Activated CD4-positive, alpha-beta T cell treated with anti-CD3 and anti-CD28 coated beads, Interleukin-2, amount 50 U/mL, for 16 hours (primary cell): ENCODE measurements at places on chromosomes 11 and 22.

- DNase-seq = peak; percentile 30
Measured at GRCh38 chr11:32297611-32298011, 137.7 kb downstream of the WT1 start.

GRCh38 chr22:29917052-29917902 is 34.3 kb downstream of the MTMR3 start:
- no peak for DNase-seq

DNA sequence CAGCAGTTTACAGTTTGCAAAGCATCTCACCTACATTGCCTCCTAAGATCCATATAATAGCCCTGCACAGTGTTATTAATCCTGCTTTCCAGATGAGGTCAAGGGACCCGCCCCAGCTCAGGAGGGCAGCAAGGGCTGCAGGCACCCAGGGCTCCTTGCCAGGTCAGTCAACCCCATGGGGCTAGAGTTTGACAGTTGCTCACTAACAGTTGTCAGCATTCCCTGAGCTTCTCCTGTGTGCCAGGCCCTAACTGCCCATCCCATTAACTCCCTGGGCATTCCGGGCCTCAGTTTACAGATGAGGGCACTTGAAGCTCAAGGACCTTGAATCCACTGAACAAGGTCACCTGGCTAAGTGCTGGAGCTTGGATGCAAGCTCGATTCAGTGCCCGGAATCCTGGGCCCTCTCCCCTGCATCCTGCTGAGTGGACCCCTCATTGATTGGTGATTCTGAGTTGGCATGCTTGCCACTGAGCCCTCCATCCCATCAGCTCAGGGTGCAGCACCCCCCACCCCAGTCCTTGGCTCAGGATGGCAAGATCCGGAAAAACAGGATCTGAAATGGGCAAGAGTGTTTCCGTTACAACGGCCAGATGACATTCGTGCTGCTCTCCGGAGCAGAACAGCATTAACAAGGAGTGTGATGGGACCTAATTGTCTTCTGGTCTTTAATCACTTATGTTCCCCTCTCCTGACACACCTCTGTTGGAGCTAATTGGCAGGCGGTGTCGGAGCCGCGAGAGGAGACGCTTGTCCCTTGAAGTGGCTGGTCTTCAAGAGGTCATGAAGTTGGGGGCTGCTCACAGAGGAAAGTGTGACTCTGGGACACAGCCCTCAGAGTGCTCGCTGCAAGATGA is 87.4 kb upstream of the SHISAL1 start:
- no peak for DNase-seq

DNA sequence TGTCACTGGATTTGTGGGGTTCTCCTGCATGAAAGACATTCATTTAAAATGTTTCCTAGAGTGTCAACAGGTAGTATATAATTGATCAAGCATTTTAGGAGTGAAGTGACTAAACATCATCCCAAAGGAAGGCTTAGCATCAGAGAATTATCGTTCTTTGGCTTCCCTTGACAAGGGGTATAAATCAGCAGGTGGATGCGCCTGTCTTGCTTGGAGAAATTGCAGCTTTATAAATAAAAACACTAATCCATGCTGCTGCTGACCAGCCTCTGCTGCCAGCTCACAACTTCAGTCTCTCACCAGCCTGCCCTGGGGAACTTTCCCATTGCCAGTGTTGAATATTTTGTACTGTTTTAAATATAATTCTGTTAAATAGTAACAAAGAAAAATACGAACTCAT is 1184.7 kb upstream of the TENM4 start:
- no peak for DNase-seq

DNA sequence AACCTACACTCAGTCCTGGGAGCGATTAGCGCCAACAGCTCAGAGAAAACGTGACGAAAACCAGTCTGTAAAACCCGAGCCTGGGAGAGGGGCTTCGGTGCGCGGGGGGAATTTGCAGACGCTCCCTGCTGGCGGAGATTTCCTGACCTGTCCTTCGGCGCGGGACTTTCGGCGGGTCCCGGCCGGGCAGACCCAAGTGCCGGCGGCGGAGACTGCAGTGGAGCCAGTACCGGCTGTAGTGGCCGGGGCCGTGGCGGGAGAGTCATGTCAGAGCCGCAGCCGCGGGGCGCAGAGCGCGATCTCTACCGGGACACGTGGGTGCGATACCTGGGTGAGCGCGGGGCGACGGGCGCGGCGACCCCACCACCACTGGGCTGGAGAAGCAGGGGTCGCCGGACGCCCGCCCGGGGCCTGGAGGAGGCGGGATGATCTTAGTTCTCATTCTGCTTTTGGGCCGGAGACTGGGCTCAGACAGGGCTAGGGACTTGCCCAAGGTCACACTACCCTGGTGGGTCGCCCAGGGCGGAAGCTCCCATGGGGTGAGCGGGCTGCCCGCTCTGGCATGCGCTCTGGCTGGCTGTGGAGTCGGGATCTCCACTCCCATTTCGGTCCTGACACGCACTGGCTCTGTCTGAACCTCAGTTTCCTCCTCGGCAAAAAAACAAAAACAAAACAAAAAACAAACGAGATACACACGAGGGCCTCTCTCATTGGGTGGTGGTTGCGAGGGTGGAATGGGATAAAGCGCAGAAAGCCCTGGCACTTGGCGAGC is at the start of gene MTFP1:
Gene MTFP1 (plus strand): TSS at position 153 of the 772 bp plus-strand sequence. CDS start 112 bp downstream, at position 265.
- DNase-seq = peak; percentile 57

DNA sequence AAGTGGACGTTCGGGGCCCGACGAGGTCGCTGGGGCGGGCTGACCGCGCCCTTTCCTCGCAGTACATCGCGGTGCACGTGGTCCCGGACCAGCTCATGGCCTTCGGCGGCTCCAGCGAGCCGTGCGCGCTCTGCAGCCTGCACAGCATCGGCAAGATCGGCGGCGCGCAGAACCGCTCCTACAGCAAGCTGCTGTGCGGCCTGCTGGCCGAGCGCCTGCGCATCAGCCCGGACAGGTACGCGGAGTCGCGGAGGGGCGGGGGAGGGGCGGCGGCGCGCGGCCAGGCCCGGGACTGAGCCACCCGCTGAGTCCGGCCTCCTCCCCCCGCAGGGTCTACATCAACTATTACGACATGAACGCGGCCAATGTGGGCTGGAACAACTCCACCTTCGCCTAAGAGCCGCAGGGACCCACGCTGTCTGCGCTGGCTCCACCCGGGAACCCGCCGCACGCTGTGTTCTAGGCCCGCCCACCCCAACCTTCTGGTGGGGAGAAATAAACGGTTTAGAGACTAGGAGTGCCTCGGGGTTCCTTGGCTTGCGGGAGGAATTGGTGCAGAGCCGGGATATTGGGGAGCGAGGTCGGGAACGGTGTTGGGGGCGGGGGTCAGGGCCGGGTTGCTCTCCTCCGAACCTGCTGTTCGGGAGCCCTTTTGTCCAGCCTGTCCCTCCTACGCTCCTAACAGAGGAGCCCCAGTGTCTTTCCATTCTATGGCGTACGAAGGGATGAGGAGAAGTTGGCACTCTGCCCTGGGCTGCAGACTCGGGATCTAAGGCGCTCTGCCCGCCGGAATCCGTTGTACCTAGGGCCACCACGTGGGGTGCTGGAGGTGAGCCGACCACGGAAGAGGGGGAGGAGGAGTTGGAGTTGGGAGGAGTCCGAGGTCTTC is 771 bp downstream of the MIF start:
- DNase-seq = peak; percentile 86

GRCh38 chr11:2669634-2670469 is 29.9 kb downstream of the KCNQ1OT1 start:
- no peak for DNase-seq

- peak; percentile 57 for DNase-seq
Measured at GRCh38 chr11:96256215-96257011, 86.6 kb downstream of the MAML2 start.

DNA sequence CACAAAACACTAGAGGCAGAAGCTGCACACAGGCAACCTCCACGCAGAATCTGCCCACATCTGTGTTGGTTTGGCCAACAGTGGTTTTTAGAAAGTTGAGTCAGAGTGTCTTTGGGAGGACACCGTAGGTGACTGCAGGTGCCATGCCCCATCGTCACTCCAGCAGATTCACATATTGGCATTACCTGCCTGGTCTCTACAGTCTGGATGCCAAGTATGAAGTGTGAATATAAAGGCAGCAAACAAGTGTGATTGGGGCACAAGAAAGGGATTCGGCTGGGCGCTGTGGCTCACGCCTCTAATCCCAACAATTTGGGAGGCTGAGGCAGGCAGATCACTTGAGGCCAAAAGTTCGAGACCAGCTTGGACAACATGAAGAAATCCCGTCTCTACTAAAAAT is 11.0 kb upstream of the FXYD2 start:
- DNase-seq = no peak

DNA sequence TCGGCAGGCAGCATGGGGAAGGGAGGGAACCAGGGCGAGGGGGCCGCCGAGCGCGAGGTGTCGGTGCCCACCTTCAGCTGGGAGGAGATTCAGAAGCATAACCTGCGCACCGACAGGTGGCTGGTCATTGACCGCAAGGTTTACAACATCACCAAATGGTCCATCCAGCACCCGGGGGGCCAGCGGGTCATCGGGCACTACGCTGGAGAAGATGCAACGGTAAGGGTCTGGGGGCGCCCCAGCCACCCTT is 204 bp downstream of the FADS2 start:
- no peak for DNase-seq

DNA sequence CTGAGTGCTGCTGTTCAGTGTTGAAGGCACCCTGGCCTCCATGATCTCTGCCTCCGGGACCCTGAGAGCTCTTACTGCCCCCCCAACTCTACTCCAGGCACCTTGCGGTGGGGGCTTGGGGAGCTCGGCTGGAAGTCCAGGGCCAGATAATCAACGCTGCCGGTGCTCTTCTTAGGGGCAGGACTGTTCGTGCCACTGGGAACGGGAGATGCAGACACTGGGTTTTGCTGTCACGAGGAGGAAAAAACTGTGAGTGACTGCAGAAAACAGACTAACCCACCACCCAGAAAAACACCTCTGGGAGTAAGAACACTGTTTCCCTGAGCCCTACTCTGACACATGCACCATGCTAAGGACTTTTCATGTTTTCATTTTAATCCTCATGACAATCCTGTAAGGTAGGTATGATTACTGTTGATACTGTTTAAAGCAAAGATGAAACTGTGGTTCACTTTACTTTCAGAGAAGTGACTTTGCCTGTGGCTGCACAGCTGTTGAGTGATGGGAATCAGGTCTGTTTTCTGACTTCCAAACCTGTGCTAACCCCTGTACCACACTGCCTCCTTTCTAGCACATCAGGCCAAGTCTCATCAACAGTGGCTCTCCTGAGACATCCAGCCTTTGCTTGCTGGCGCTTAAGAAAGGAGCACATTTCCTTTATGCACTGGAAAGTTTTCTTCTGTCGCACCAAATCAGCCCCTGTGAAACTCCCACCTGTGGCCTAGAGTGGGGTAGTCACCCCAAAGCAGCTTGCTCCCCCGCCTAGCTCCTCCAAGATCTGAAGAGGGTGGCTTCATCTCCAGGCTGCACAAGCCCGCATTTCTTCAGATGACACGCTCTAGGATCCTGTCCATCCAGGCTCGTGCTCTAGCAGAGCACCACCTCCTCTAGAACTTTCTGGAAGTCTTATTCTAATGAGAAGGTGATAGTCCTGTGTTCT is 31.8 kb downstream of the USP35 start:
- DNase-seq = no peak

DNA sequence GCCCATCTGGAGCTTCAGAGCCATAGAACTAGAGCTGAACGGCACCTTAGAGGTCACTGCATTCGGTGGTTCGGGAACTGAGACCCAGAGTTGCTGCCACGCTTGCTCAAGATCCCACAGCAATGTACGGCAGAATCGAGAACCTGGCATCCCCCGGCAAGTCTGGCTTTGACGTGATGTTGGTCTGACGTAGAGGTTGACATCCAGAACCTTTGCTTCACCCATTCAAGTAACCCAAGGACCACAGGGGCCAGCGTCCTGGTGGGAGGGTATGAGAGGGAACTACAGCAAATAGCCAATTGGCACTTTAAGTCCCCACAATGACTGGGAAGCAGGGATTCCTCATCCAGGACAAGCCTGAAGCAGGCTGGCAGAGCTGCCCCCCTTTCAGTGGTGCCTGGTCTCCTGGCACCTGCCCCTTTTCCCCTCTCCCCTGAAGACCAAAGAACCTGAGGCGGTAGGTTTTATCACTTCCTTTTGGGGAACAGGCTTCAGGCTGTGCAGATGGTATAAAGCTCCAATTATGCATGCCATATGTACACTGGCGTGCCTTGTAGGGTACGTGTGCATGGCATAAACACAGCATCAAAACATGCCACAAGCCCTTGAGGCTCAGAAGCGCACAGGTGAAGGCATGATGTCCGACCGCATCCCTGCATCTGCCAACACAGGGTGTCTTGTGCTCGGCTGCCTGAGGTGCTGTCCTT is 15.3 kb upstream of the TEF start:
- no peak for DNase-seq

DNA sequence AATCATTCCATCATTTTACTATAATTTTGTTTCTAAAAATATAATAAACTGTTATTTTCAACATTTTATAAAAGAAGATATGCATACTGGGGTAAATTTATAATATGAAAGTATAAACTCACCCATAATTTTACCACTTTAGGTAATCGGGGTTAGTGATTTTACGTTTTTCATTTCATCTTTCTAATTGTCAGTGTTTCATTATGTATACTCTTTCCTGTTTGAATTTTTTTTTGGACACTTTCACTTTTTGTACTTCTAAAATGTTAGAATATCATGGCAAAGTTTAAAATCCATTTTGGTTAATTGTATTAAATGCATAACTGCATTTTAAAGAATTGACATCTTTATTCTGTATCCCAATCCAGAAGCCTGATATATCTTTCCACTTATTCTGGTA is 115.8 kb downstream of the METTL15 start:
- DNase-seq = no peak

GRCh38 chr22:17477391-17477833 is 85.9 kb upstream of the SLC25A18 start:
- no peak for DNase-seq

DNA sequence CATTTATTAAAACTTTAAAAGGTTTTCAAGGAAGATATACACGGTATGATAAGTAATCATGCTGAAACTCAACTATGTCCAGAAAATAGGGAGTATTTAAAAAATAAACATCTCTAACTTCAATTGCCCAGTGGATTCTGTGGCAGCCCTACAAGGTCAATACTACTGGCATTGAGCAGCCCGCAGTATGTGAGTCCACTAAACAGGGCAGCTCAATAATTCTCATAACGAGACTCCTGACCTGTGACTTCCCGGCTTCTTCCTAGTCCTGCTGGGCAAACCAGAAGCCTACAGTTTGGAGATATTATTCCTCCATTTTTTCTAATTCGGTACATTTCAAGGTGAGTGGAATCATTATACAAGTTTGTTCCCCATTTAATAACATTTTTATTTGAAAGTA is 580.5 kb upstream of the CCDC90B start:
- no peak for DNase-seq

- DNase-seq = no peak
Measured at GRCh38 chr11:72520815-72521214, 86.5 kb upstream of the CLPB start.

GRCh38 chr11:94183886-94184264 is 55.2 kb downstream of the PANX1 start:
- peak; percentile 21 for DNase-seq
